ENCODE measurements at places on chromosomes 2 and 18.

- DNase-seq = no peak
Observed at GRCh38 chr2:183605440-183605839, 481.2 kb downstream of the NUP35 start.

DNA sequence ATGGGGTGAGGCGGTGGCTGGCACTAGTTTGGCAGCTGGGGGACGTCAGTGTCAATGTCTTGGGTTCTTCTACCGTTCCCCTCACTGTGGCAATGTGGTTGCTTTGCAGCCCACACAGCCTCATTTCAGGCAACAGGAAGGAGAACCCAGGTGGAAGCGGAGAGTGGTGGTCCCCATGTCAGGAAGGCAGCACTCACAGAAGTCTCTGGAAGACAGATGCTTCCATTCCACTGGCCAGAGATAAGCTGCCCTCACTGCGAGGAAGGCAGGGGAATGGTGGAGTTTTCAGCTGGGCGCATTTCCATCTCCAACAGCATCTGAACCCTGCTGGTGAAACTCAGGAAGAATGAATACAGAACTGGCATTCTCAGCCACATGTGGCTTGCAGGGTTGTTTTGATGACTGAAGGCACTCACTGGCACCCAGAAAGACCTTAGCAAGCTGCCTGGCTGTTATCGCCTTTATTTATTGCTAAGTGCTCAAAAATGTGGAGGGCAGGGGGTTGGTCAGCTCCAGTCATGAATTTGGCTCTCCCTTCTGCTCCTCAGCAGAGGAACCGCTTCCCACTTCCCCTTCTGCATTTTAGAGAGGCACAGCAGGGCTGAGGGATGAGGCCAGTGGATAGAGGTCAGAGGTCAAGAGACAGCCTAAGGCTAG is 19.4 kb downstream of the KCNIP3 start:
- DNase-seq = no peak

DNA sequence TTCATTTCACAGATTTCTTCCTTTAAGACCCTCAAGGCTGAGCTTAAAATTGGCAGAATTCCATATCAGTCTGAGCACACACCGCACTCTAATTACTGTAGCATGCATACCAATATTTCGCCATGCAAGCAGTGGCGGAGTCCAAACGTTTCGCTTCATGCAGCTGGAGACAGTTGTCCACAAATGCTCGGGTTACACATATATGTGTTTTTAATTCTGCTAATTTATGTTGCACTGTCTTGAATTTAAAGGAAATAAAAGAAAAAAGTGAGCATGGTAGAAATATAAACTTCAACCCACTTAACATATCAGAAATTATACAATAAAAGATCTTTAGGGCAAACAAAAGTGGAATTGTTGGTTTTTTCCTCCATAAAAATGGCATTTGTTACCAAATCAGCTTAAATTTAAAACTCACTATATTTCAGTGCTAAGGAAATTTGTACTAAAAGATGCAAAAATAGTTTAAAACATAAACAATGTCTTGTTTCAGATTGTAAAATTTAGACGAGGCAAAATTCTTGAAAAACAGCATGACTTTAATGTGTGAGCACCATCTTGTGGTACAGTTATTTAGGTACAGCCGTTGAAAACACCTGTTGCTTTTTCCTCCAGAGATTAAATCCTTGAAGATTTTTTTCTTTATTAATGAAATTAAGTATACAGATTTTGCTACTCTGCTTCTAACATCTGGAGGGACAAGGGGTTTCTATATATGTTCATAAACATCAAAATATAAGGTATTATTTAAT is 24.1 kb upstream of the KANSL1L start:
- no peak for DNase-seq

DNA sequence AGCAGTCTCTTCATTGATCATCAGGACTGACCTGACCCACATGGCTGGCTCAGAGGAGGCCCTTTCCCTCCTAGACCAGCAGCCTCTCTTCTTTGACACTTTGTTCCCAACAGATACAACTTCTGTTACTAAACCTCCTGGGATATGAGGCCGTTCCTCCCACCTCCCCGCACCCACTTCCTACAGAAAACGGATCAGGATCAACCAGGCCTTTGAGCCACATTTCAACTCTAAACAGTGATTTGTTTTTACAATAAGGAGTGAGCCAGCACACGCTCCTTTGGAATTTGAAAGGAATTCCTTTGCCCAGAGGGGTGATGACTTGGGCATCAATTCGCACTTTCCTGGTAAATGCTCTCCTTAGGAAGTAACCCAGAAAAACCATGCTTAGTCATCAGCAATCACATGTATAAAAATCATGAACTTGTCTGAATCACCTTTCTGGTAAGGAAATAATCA is 180.4 kb downstream of the FAM124B start:
- DNase-seq = no peak

GRCh38 chr2:207409517-207409916 is 120.2 kb upstream of the CREB1 start:
- no peak for DNase-seq

DNA sequence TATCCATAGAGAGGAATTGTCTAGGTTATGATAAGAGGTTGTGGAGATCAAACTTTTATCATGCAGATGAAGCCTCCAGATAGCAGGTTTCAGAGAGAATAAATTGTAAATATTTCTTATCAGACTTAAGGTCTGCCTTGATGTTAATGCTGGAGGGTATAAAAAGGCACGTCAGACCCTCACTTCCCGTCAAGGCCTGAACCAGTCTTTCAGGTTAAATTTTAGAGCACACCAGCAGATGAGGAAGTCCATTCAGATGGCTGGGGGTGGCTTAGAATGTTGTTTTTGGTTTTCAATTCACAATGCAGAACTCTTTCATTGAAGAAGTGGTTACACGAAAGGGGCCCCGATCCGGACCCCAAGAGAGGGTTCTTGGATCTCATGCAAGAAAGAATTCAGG is 144.4 kb upstream of the FBXO11 start:
- no peak for DNase-seq

All from stimulated activated CD8-positive, alpha-beta memory T cell treated with anti-CD3 and anti-CD28 coated beads, Interleukin-7, amount 100 ng/mL, for 1 hour (primary cell).